Effector memory CD4-positive, alpha-beta T cell (primary cell): ENCODE measurements at places on chromosomes 5 and 9.

- DNase-seq, result no peak
Measured at GRCh38 chr5:93580927-93581445, at the start of gene NR2F1-AS1. TSS of gene NR2F1-AS1 (minus strand) at chr5:93581219.

- no peak for DNase-seq
Measured at GRCh38 chr9:122138560-122139268, 20.9 kb downstream of the NDUFA8 start.

DNA sequence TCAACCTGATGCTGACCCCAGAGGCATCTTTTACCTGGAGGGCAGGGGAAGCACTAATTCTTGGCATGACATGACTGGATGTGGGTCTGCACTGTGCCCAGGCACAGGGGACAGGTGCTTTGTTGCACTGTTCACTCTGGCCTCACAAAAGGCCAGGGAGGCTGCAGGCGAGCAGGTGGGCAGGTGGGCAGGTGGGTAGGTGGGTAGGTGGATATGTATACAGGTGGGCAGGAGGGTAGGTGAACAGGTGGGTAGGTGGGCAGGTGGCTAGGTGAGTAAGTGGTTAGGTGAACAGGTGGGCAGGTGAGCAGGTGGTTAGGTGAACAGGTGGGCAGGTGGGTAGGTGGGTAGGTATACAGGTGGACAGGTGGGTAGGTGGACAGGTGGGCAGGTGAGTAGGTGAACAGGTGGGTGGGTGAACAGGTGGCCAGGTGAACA is 1.5 kb downstream of the PAEP start:
- DNase-seq, result no peak

DNA sequence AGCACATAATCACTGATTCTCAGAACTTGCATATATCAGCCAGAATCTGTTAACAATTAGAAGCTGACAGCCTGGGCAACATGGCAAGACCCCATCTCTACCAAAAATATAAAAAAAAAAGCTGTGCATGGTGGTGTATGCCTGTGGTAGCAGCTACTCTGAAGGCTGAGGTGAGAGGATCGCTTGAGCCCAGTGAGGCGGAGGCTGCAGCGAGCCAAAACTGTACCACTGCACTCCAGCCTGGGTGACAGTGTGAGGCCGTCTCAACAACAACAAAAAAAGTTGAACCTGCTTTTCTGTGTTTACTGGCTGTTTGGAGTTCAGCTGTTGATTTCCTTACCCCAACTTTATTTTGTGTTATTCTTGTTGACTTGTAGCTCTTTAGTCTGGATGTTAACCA is 66.8 kb downstream of the GOLPH3 start:
- DNase-seq, result no peak

DNA sequence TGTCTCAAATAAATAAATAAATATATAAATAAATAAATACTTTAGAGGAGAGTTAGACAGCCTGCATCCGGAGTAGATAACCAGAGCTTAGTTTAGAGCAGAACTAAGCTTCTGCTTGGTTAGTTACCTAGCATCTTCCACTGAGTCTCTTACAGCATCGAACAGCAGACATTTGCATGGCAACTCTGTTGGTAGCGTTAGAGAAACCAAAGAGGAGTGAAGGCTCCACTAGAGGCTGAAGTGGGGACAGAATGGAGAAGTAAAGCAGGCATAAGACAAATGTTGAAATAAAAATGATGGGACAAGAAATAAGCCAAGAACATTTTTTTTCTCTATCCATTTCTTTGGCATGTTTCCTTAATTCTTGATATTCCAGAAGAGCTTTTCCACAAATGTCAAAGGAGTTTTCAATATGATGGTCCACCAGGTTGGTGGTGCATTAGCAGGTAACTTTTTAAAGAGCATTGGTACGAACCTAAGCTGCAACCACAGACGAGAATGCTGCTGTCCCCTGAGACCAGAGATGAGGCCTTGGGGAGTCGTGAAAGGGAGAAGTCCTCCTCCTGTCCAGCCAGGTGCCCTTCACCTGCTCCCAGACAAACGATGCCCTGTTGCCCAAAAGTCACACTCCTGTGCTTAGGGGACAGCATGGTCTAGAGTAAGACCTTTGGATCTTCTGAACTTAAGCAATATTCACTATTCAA is 438.3 kb downstream of the DIRAS2 start:
- DNase-seq, result no peak

GRCh38 chr9:116608064-116608463 is 79.0 kb upstream of the TRIM32 start:
- no peak for DNase-seq

DNA sequence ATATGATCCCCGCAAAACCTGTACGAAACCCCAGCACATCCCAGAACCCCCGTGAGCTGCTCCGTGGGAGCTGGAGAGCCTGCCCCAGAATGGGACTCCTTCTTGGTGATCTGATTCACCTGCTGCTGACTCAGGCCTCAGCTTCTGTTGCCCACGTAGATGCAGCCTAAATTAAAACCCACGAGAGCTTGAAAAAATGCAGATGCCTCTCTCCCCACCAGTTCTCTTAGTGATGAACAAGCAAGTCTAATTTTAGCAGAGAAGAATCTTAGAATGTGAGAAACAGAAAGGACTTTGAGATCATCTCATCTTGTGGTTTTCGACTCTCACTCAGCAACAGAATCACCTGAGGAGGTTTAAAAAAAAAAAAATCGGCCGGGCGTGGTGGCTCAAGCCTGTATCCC is 57.6 kb downstream of the TMOD1 start:
- no peak for DNase-seq

GRCh38 chr9:27165068-27165467 is 56.0 kb downstream of the TEK start:
- no peak for DNase-seq

DNA sequence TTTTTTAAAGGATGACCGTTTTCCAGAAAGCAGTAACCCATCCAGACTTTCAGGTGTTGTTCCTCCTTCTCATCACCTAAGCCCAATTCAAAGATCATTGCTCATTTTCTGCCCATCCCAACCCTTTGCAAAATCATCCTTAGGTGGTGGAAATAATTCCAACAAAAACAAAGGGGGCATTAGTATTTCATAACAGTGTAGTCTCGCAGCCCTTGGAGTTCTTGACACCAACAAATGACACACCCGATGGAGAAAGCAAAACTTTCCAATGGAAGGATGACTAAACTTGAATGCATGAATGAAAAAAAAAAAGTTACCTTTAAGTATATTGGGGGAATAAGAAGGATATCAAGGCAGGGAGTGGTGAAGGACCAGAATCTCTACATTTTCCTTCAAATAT is 117.0 kb downstream of the PAPPA start:
- DNase-seq, result no peak

GRCh38 chr5:1985781-1986180 is 103.1 kb upstream of the IRX4 start:
- DNase-seq, result no peak

- no peak for DNase-seq
Measured at GRCh38 chr5:51902512-51902911, 519.3 kb downstream of the ISL1 start.

- DNase-seq, result no peak
Measured at GRCh38 chr9:137797206-137798120, 80.1 kb upstream of the CACNA1B start.

- DNase-seq, result no peak
Measured at GRCh38 chr5:142971303-142972013, 201.3 kb downstream of the ARHGAP26 start.
